Activated CD4-positive, alpha-beta T cell treated with anti-CD3 and anti-CD28 coated beads, Interleukin-2, amount 50 U/mL, for 16 hours (primary cell): ENCODE measurements at places on chromosomes 1 and 21.

GRCh38 chr1:212127221-212127620 lies 91.7 kb downstream of the DTL start:
- no peak for DNase-seq

- DNase-seq = no peak
Measured at GRCh38 chr1:213414911-213415310, 363.9 kb downstream of the RPS6KC1 start.

DNA sequence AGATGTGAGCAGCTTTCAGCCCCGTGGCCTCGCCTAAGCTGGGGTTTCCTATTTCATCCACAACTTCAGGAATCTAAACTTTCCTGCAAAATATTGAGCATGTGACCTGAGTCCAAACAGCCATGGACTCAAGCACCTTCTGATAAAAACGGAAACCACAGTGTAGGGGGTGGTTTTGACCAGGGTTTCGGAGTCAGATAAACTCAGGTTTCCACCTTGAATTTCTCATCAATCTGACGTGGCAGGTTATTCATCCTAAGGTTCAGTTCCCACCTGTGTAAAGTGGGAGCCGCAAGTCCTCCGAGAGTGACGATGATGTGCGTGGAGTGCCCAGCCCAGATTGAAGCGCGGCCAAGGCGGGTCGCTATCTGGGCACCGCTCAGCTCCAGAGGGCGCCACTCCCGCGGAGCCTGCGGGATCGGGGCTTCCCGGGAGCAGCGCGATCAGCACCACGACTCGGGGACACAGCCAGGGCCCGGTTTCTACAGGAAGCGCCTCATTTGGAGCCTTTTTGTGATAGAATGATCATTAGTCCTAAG lies 871 bp upstream of the ETS2 start:
- DNase-seq = peak; percentile 61

GRCh38 chr1:54980046-54980527 lies 341 bp upstream of the TMEM61 start:
- DNase-seq = no peak

DNA sequence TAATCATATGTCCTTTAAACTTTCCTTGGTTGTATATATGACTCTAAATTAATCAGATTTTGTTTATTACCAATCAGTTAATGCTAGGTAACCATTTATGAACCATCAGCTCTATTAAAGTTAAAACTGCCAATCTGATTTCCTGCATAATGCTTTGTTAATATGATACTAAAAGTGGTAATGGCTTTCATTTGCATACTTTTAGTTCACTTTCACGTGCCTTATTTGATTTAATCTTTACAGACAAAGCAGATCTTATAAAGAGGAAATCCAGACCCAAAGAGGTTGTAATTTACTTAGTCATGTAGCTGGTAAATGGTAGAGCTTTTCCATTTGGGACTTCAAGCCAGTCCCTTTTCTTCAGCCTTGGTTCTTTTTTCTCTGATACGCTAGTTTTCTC lies 61.3 kb downstream of the CLIC4 start:
- DNase-seq = no peak

DNA sequence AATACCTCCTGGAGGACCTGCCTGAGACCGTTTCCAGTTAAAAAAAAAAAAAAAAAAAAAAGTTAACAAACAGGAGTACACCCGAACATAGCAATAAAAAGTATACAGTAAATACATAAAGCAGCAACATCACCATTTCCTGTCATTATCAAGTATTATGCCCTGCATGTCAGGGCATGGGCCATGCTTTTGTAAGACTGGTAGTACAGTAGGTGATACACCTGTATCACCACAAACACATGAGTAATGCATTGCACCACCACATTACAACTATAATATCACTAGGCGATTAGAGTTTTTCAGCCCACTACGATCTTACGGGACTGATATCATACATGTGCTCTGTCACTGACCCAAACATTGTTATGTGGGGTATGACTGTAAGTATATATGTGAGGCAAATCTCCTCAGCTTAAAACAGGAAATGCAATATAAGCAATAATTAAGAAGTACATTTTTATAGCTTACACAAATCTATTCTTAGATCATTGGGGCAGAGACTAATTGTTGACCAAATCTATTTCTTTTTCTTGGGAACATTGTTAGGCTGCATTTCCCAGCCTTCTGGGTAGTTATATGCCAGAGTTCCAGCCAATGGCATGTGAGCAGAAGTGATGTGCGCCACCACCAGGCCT lies 98.1 kb downstream of the PLD5 start:
- DNase-seq = no peak

- no peak for DNase-seq
Measured at GRCh38 chr1:220655509-220655908, 34.7 kb upstream of the C1orf115 start.

DNA sequence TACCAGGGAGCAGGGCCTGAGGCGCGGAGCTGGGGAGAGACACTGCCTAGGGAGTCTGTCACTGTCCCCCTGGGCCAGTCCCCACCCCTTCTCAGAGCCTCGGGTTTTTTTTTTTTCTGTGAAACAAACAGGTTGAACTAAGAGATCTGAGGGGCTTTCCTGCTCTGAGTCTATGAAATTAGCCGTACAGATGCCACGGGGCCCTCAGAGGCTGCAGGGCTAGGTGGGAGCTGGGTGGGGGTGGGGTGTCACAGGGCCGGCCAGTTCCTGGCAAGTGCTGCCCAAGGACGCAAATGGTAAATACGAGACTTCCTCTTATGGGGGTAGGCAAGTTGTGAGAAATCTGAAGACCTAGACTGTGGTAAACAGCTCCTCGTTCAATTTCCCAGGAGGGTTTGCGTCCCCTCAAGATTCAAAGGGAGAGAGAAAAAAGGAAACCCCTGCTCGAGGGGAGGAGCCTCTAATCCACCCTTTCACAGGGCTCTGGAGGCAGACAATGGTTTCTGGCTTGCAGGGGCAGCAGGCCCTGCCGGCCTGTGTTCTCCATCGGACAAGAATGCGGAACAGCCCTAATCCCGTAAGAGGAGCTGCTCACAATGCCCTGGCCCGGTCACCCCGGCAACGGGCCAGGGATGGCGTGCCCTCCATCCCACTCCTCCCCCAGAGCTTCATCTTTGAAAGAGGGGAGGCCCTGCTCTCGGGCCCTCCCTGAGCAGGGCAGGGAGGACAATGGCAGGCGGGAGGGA lies 7.8 kb downstream of the NUAK2 start:
- DNase-seq = no peak

- no peak for DNase-seq
Measured at GRCh38 chr1:234774971-234775370, 165.0 kb upstream of the IRF2BP2 start.

GRCh38 chr1:244012202-244012601 lies 38.9 kb upstream of the ZBTB18 start:
- DNase-seq = no peak

- no peak for DNase-seq
Measured at GRCh38 chr21:32728848-32729247, 1.0 kb upstream of the SYNJ1 start.

DNA sequence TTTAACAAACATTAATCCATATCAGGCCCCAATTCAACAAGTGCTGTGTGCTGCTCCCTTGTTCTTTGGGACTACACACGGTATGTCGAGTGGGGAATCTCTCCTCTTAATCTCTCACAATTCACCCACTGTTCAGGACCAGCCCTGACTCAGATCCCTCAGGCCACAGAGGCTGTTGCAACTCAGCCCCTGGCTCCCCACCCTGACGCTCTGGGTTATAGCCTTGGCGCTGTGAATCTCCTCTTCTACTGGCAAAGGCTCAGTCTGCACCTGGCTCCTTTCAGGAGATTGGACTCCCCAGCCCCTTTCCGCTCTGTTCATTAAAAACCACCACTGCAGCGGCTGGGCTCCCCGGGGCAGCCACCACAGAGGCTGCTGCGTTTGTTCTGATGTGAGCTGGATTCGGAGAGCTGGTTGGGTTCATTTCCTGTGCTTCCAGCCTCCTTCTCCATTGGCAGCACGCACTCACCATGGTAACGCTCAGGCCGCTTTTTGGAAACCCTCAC lies 13.0 kb downstream of the CAPN8 start:
- no peak for DNase-seq

GRCh38 chr1:55060133-55060999 lies 21.0 kb downstream of the PCSK9 start:
- peak; percentile 33 for DNase-seq

DNA sequence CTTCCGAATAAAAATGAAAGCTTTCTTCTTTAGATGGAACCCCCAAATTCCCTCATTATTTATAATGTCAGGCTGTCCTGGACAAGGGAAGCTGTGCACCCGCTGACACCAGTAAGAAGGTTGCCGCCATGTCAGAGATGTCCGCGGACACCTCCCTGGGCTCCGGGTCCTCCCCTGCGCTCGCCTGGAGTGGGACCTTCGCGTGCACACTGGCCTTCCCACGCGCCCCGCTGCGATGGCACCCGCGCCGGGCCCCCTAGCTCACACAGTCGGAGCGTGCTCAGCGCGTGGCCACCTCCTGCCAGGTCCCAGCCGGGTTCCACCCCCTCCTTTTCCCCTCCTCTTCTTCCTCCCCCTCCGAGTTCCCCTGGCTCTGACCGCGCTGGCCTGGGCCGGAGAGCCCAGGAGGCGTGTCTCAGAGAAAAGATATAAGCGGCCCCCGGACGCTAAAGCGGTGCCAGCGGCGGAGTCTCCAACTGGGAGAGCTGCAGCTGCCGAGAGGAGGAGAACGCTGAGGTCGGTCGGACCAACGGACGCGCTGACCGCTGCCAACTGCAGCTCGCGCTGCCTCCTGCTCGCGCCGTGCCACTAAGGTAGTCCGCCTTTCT lies at the start of gene G0S2:
TSS of gene G0S2 (plus strand) at position 456 of the 608 bp plus-strand sequence. CDS start 273 bp downstream, outside the sequence.
- peak; percentile 58 for DNase-seq

DNA sequence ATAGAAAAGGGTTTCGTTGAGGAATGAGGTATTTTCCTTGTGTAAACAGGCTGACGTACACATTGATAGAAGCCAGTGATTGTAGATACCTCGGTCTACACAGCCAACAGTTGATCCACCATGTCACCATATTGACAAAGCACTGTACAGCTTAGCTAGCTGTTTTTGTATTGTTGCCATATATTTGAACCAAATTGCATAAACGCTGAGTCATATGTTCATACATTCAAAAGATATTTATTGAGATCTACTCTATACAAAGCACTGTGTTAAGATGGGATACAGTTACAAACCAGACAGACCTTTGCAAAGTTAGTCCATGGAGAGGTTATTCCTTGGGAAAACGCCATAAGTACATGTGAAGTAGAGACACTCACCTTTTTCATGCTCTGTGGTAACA lies 132.4 kb upstream of the ATP1B1 start:
- no peak for DNase-seq

GRCh38 chr1:59007429-59007819 lies 223.6 kb upstream of the JUN start:
- DNase-seq = peak; percentile 27

- peak; percentile 62 for DNase-seq
Measured at GRCh38 chr1:8283058-8283884, 34.6 kb upstream of the SLC45A1 start.

GRCh38 chr21:29477347-29477746 lies 178.6 kb downstream of the BACH1 start:
- DNase-seq = no peak

DNA sequence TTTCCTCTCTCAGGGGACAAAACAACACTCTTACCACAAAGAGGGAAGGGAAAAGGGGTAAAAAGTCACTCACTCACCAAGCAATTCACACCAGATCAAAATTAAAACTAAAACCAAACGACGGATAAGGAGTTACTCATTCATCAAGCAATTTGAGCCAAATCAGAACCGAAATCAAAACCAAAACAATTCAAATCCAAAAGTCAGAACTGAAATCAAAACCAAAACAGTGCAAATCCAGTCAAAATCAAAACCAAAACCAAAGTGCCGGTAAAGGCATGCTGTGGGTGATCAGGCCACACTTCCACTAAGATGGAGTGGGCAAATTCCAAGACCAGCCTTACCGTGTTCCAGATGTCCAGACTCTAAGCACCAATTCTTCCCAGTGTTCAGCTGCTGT lies 717.9 kb downstream of the AMY1C start:
- DNase-seq = peak; percentile 36

DNA sequence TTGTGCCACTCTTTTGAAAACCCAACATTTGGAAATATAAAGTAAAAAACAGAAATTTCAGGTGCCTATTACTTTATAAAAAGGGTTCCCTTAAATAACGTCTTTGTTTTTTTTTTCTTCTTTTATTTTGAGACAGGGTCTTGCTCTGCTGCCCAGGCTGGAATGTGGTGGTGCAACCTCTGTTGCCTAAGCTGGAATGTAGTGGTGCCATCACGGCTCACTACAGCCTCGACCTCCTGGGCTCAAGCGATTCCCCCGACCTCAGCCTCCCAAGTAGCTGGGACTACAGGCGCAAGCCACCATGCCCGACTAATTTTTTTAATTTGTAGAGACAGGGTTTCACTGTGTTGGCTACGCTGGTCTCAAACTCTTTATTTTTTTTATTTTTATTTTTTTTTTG lies 110.2 kb upstream of the HNRNPU start:
- DNase-seq = no peak

DNA sequence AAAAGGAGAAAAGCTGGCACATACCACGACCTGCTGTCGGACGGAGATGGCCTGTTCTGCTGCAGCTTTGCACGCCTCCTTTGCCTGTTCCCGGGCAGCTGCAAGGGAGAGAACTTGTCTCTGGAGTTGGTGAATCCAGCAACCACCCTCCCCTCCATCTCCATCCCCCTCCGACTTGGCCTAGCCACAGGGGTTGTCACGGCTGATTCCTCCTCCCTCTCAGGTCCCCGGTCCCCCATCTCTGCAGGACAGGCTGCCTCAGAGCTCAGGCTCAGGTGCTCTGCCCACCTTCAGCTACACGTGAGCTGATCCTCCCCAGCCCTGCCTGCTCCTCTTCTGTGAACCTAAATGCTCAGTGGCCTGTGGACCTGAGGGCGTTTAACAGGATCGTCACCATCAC lies 11.1 kb upstream of the SRM start:
- DNase-seq = no peak

- no peak for DNase-seq
Measured at GRCh38 chr1:218643926-218644325, 298.8 kb downstream of the TGFB2 start.

GRCh38 chr1:53038566-53038965 lies 23.4 kb upstream of the PODN start:
- DNase-seq = no peak

GRCh38 chr1:108211014-108211413 lies 10.9 kb upstream of the SLC25A24 start:
- no peak for DNase-seq

DNA sequence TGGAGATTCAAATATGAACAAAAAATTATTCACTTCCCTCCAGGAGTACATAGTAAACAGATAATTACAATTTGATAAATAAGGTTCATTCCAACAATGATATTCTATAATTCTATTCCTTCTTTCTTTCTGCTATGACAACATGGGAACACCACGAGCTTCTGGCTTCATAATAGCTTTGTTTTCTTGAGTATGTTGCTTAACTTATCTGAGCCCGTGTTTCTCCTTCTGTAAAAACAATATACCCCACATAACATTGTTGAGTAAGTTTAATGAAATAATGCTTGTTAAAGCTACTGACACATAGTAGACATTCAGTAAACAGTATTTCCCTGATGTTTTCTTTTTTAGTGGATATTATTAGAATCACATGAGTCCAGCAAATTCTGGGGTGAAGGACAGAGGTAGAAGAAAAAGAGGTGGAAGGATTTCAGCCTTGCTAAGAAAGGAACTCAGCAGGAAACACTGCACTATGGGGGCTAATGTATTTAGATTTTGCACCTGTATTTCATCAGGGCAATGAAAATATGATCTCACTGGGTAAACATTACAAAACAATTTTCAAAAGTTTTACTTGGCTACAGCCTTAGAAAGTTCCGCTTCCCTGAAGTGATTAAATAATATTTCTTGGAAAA lies 430.8 kb upstream of the C1orf87 start:
- no peak for DNase-seq
